D721Med (cell line): ENCODE measurements at places on chromosomes 3 and 15.
A peak's percentile ranks its signal among the peaks of the same experiment; 100 is the strongest.

DNA sequence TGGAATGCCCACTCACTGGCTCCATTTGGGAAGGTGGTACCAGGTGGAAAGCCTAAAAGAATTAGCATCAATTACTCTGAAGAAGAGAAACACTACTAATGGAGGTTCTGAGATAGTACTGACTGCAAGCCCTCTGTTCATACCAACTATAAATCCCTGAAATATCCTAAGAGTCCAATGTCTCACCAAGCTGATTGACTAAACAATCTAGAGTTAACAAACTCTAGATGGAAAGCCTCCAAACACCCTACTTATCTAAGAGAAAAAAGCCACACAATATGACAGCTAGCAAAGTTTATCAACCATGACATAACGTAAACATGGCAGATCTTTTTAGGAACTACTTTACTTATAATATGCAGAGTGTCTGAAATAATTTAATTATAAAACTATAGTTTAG is 59.2 kb downstream of the GPR176 start:
- DNase-seq = no peak

- DNase-seq = no peak
These were observed 200.3 kb downstream of the SLCO3A1 start for GRCh38 chr15:92053753-92054316.

DNA sequence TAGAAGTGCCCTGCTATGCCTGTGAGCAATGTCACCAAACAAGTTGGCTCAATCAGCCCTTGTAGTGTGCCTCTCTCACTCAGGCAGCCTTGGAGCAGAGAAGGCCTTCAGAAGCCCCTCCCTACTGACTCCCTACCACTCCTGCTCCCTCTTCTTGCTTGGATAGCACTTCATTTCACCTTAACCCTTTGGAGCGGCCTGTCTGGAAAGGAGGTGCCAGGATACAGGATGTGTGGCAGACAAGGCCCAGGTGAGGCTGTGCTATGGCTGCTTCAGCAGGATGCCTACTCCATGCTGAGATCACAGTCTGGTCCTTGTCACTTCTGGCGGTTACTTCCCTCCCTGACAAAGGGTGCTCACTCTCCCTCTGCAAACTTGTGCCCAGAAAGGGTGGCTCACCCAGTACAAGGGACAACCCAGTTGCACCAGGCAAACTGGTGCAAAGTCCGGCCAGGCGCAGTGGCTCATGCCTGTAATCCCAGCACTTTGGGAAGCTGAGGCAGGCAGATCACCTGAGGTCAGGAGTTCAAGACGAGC is 1.1 kb downstream of the MON1A start:
- no peak for DNase-seq

DNA sequence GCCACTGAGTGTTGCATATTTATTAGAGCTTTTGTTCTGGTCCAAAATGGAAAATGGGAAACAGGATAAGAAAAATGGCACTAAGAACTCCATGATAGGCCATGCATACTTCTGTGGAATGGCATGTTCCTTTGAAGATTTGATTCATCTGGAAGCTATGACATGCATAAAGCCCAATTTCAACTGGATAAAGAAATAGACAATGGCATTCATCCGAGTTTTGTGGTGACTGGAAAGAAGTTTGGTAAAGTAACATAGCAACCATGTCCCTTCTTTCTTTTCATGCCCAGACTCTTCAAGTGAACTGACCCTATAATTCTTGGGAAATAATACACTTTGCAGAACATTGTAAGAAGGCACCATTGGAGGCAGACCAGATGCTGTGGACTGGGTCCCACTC is 368.4 kb upstream of the IL12A start:
- no peak for DNase-seq

DNA sequence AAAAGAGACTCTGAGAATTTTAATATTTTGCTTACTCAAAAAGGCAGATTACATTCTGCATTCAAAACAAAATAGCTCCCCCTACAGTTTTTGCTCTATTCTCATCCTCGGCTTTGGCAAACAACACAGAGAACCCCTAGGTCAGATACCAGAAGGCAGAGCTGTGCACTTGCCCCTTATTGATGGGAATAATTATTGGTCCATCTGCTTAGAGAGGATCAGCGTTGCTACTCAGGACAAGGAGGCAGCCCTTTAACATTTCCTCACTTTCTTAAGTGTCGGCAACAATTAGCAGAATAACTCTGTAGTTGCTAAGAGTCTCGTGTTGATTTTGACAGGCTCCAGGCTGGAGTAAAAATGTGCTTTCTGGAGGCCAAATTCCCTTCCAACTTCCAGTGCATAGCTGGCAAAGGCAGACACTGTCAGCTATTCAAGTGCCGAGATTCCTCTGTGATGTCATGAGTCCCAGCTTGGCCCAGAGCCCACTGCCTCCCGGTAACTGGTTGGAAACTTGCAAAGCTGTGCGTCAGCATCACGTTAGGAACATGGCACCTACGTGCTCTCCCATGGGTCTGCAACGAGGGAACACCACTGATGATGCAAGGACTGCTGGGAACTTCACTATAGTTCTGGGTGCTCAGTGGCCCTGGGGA is 482.7 kb upstream of the ADAMTS9 start:
- DNase-seq = no peak

GRCh38 chr3:127011270-127011992 is 28.5 kb downstream of the PLXNA1 start:
- DNase-seq = peak; percentile 50

- no peak for DNase-seq
These were observed 14.5 kb downstream of the NEK10 start for GRCh38 chr3:27354588-27355203.

DNA sequence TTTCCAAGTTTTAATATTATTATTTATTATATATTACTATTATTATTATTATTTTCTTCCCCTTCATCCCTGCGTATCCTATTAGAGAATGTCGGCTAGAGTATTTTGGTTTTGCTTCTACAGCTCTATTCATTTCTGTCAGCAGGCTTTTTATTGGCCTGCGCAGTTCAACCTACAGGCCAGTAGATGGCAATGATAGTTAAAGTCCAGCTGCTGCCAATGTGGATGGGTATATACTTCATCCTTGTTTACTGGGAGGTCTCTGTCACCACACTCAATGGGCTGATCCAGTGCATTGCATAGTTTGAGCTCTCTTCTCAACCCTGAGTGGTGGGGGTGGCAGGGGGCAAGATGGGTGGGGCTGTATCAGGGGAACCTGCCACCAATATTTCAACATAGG is 799.8 kb downstream of the NSUN3 start:
- no peak for DNase-seq

DNA sequence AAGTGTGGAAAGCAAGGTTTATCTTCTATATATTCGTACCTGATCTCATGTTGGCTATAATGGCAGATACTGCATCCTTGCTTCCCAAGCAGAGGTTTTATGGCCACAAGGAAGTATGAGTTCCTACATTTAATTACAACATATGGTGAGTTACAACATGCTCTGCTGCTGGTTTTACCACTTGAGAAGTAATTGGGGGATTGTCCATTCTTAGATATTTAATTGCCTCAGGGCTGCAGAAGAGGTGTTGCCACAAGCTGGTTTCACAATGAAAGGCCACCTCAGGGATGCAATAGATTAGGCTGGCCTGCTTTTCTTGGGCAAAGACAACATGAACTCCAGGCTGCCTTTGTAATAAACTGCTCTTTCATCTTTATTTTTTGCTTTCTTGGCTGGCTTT is 48.6 kb downstream of the RAP2B start:
- no peak for DNase-seq

GRCh38 chr3:34419801-34420200 is 621.4 kb downstream of the PDCD6IP start:
- DNase-seq = no peak

DNA sequence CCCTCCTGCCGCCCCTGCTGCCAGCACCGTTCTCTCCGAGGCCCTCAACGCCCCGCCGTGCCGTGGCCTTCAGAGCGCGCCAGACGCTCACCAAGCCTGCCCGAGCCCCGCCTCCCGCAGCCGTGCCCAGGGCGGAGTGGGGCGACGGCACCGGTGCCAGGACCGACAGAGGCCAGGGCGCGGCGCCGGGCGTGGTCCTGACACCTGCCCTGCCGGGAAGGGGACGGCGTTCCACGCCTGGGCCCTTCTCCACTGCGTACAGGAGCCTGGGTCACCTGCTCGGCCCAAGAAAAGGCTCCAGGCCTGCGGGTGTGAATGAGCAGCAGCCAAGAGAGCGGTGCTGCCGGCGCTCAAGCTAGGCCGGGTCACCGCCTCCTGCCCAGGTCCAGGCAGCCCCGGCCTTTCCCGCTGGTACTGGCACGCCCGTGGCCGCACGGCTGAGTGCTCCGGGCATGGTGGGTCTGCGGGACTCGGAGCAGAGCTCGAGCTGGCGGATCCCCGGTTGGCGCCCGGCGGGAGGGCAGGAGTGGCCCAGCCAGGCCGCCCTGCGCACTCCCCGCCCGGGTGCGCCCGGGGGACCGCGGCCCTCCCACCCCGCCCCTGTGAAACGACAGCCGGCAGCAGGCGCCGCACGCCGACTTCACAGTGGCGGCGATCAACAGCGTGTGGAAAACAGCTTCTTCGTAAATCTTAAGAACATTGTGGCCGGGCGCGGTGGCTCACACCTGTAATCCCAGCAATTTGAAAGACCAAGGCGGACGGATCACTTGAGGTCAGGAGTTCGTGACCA is 4.2 kb downstream of the OCA2 start:
- no peak for DNase-seq

GRCh38 chr3:48301020-48301799 is 32.3 kb downstream of the SPINK8 start:
- peak; percentile 73 for DNase-seq

- no peak for DNase-seq
These were observed 25.2 kb downstream of the UBE2E1 start for GRCh38 chr3:23830869-23831484.

DNA sequence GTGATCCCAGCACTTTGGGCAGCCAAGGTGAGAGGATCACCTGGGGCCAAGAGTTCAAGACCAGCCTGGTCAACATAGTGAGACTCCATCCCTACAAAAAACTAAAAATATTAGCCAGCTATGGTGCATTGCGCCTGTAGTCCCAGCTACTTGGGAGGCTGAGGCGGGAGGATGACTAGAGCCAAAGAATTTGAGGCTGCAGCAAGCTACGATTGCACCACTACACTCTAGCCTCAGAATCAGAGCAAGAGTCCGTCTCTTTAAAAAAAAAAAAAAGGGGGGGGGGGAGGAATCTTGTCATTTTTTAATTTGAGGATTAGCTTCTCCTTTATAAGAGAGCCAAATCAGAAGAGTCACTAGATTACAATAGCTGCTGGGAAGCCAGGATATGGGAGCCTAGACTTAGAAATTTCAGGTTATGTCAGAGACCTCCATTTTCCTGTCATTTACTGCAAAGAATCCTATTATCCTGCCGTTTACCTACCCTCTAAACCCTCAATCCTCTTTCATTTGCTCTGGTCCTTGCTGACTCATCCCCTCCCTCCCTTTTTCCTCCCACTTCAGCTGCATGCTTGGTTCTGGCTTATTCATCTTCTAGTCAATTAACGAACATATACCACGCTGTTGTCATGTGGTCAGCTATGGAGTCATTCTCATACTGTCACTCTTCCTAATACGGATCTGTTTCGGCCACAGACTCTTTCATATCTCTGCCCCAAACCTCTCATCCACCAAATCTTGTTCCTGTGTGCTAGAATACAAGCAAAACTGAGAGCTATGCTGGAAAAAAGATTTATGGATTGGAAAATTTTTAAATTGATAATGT is 83.8 kb upstream of the PPIB start:
- DNase-seq = peak; percentile 23

DNA sequence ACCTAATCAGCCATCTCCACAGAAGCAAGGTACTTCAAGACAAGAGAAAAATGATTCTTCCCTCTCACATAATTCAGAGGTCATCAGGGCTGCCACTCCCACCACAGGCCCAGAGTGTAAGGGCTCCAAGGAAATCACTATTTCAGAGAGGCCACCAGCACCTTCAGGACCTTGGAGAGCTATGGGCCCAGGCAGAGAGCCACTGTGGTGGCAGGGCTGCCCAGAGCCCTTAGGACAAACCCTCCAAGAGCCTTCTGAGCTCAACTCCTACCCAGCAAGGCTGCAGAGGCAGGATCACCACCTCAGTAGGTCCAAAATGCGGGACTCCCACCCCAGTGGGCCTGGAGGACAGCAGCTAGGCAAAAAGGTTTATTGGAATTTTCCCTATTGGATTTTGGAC is 17.9 kb upstream of the FAN1 start:
- no peak for DNase-seq

- no peak for DNase-seq
These were observed 26.9 kb upstream of the TPM1 start for GRCh38 chr15:63015618-63016017.

DNA sequence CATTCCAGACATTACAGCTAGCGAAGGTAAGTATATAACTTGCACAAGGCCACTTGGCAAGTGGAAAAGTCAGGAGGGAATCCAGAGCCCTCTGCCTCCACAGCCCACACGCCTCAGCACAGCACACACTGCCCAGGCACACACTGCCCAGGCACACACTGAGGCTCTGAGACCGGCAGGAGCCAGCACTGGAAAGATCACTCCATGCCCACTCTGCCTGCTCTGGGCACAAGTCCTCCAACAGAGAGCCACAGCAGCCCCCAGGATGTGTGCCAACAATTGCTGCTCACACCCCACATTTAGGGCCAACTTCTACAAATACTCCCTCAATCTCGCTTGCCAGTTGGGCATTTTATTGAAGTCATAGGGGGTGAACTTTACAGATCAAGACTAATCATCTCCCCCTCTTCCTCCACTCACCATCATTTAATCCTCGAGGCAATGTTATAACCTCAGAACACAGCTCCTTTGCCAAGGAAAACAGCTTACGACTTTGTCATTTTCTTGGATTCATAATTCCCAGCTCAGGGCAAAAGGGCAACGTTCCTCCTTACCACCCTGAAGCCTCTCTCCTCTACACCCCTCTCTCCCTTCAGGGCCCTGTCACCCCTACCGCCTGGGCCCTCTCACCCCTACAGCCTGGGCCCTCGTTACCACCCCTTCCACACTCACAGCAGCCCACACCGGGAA is 53.0 kb upstream of the TPM1 start:
- no peak for DNase-seq

DNA sequence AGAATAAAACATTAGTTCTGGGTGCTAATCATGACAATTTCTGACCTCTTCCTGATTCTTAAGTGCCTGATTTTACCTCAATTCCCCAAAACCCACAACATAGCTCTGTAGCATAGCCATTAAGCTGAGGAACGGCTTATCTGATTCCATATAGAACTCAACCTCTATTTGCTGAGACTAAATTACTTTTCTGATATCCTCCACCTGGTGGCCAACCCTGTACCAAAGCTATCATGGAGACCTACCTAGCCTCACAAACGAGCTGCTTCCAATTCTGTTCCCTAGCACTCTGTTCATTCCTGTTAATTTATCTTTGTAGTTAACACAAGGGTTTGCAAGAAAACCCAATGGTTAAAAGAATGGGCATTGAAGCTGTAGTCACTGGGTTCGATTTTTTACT is 245.2 kb downstream of the PLOD2 start:
- DNase-seq = no peak

GRCh38 chr3:172357850-172358754 is 90.2 kb downstream of the GHSR start:
- no peak for DNase-seq

- DNase-seq = no peak
These were observed 86.7 kb downstream of the MCF2L2 start for GRCh38 chr3:183341545-183342288.

GRCh38 chr3:197368821-197369220 is 70.4 kb upstream of the DLG1 start:
- DNase-seq = no peak

GRCh38 chr3:151379083-151379734 is 5.3 kb downstream of the P2RY12 start:
- DNase-seq = no peak

- DNase-seq = no peak
These were observed 366.3 kb downstream of the FEZF2 start for GRCh38 chr3:62007036-62007435.
